ENCODE measurements at places on chromosomes 7 and 10.

DNA sequence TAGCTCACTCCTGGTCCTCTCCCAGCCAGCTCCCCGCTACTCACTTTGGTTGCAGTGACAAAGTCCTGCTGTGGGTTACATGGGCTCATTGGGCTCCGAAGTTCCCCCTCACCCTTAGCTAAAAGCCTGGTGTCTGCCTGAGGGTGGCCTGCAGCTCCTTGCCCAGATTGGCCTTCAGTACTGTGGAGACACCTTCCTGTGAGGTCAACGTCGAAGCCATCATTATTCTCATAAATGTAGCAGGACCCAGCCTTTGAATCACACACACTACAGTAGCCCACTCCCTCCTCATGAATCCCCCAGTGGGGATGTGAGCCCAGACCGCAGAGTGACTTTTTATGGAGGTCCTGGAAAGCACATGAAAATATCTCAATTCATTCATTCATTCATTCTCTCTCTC is 10.5 kb downstream of the MBL2 start:
- no peak for DNase-seq

DNA sequence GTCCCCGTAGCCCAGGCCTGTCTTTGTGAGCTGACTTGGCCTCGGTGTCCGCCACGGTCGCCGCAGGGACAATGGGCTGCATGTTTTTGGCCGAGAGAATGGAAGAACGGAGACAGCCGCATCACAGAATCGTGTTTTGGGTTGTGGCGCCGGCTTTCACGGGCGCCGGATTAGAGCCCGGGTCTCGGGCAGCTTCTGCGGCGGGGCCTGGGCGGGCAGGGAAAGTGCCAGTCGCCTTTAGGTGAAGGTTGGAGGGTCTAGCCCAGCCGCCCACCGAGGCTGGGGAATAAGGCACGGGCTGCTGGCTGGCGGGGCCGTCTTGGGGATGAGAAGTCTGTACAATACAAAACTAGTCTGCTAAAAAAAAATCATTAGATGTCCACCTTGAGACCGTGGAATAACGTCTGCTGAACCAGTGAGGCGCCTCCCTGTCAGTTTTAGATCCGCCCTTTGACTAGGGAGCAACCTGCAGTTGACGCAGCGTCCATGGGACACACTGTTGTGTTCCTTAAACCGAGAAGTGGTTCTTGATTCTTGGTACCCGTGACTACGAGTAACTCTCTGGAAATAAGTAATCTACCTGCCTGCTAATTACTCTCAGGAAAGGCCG is 577 bp downstream of the DNAJB9 start:
- no peak for DNase-seq

DNA sequence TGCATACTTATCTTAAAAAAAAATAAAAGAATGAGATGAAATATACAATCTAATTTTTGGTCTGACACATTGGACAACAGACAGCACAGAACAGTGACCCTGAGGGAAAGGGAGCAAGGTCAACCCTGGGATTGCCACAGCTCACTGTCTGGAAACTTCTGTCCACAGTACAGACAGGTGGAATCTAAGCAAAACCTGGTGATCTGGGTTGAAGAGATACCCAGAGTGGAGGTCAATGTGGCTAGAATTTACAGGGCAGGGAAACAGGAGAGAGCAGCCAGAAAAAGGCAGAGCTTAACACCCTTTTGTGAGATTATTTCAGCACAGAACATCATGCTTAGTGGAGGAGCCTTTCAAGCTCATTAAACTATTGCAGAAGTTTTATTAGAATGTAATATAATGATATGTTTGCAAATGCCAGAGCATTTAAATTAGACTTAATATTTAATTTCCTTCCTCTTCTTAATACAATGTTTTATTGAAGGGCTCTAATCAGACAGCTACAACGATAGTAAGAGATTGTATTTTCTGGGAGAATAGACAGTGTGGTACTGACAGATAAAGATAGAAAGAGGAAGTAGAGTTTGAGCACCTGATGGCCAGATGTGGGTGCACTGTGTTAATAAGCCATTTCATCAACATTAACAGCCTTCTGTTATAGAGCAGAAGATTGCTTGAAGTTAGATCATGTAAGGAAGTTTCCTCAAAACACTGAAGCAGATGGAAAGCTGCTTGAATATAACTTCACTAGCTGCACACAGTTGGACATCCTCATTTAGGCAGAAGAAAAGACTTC is 309.4 kb downstream of the HGF start:
- no peak for DNase-seq

DNA sequence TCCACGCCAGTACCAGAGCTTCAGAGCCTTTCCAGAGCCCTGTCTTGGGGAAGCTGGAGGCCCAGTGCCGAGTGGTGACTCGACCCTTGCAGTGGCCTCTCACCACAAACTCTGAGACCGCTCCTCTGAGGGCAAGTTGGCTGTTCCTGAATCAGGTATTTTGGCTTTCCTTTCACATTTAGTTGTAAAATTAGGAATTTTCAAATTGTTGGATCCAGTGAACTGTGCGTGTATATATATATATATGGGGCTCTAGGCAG is 128.7 kb upstream of the UNC5B start:
- no peak for DNase-seq

GRCh38 chr7:90495241-90495640 is 25.8 kb downstream of the PTTG1IP2 start:
- no peak for DNase-seq

- DNase-seq, result no peak
These were observed 92.6 kb downstream of the AHCYL2 start for GRCh38 chr7:129317450-129317849.
